Inflammatory macrophage treated with lipopolysaccharide for 1 hour (primary cell): ENCODE measurements at places on chromosomes 1 and 21.

- DNase-seq: no peak
Observed at GRCh38 chr1:30806381-30807317, 49.1 kb upstream of the LAPTM5 start.

DNA sequence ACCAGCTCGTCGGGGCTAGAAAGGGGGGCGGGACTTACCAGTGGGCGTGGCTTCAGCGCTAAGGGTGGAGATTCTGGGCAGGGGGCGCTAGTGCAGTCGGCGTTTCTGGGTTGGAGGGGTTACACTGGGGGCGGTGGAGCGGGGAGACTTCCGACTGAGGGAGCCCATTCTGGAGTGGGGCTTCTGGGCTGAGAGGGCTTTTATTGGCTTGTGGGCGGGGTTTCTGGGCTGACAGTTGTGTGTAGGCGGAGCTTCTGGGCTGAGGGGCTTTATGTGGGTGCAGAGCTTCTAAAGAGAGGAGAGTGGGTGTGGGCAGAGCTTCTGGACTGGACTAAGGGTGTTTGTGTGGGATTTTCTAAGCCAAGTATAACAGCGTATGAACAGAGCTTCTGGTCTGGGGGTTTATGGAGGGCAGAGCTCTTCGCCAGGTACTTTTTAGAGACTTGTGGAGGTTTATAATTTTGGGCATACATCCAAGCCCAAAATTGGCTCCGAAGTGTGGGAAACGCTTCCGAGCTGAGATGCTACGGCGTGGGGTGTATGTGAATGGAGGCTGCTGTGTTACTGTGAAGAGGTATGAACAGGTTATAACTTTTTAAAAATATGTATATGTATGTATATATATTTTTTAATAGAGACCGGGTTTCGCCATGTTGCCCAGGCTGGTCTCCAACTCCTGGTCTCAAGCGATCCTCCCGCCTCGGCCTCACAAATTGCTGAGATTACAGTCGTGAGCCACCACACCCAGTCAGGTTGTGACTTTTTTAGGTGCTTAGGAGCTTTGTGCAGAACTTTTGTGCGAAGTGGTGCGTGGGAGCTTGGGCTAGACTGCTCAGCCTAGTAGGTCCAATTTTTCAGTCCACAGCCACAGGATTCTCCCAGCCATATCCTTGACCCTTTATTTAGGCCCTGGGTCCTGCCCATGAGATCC is 825 bp downstream of the TMEM39B start:
- DNase-seq: no peak

DNA sequence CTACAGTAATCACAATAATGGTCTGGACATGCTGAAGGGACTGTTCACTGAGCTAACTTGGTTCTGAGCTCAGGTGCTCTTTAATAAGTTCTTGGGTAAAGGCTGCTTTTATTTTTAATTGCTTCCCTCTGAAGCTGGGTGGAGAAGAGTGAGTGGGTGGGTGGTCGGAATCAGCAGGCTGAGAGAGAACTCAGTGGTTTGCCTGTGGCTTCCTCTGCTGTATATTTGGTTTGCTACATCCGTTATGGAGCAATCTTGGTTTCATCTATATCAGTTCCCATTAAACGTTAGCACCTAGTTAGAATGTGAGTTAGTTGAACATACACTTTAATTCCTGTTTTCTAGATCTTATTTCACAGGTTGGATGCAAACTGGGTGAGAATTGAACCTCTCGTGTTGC is 23.3 kb downstream of the CNIH4 start:
- peak; percentile 69 for DNase-seq

DNA sequence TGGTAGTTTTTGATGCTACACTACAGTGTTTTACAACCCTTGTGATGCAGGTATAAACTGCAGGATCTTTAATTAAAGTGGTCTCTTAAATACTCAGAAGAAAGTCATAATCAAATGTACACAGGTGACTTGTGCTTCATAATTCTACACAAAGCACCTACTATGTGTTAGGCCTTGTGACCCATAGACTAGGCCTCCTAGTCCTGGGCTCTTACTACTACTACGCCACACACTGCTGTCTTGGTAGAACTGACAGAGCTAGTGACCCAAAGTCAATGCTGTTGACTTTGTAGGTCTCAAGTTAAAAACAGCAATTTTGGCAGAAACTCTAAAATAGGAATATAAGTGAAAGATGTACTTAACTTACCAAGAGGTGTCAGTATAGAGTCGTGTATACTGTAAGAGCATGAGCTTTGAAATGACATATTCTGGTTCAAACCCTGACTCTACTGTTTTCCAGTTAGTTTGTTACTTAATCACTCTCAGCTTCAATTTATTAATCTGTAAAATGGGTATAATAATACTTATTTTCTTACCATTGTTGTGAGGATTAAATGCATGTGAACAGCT is 48.6 kb upstream of the LMO4 start:
- DNase-seq: no peak

DNA sequence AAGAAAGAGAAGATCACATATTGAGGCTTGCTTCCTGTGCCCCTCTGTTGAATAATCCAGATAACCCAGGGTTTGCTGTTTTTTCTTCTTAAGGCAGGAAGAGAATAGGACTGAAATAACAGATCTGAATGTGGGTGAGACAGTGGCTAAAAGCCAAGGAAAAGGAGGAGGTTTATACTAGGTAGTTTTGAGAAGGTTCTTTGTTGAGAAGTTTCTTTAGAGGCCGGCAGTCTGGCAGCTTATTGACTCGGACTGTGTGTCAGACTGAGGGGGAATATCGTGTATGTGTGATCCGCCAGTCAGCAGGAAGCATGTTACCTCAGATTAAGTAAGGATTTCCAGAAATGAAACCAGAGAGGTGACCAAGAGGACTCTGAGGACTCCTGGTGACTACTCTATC is 119.8 kb downstream of the PLA2G4A start:
- no peak for DNase-seq

- no peak for DNase-seq
Observed at GRCh38 chr1:8257621-8258020, 60.3 kb upstream of the SLC45A1 start.

GRCh38 chr1:19925342-19926070 is 2.1 kb upstream of the PLA2G2E start:
- no peak for DNase-seq

DNA sequence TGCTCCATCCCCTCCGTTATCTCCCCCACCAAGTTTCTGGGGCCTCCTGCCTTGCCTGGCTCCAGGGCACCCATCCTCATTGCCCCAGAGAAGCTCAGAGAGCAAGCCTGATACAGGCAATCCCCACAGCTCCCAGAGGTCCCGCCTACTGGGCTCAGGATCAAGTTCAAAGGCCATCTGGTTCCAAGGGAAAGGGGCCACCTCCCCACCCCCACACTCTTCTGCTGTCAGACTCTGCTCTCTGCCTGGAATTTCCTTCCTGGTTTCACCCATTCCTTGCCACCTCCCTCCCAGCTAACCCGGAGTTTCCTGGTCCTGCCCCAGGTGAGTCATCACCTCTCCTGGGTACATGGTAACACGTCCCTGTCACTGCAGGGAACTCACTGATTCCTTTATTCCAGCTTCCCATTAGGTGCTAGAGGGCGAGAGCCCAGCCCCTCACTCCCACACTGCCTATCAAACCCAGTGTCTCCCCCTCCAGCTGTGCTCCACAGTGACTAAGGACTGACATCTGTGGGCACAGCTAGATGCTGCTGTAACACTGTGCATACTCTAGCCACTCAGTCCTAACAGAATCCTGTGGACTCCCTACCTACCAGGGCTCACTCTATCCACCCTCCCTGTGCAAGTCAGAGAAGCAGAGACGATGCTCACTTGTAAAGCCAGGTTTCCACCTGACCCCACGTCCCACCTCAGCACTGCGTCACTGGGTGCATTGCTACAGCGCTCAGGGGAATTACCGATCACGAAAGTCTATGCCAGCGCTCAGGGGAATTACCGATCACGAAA is 21.8 kb downstream of the RSPH1 start:
- no peak for DNase-seq

DNA sequence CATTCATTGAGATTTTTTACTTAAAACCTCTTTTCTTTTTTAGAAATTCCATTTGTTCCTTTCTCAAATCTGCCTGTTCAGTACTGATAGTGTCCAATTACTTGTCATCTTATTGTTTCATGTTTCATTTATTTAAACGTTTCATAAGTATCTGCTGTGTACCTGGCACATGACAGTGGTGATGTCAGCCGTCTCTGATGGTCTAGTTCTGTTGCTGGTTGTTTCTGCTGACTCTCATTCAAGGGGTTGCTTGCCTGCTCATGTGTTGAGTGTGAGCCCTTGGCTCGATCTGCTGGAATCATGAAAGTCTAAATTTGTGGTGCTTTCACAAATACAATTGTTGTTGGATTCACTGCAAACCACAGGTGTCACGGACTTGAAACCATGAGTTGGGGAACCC is 25.5 kb upstream of the C2CD2 start:
- no peak for DNase-seq
